Inflammatory macrophage (primary cell): ENCODE measurements at places on chromosomes 3 and 15.

- peak; percentile 36 for DNase-seq
These were observed 84.8 kb upstream of the ARRDC4 start for GRCh38 chr15:97875513-97876280.

GRCh38 chr3:154095832-154096421, 25.3 kb upstream of the ARHGEF26 start:
- peak; percentile 8 for DNase-seq

DNA sequence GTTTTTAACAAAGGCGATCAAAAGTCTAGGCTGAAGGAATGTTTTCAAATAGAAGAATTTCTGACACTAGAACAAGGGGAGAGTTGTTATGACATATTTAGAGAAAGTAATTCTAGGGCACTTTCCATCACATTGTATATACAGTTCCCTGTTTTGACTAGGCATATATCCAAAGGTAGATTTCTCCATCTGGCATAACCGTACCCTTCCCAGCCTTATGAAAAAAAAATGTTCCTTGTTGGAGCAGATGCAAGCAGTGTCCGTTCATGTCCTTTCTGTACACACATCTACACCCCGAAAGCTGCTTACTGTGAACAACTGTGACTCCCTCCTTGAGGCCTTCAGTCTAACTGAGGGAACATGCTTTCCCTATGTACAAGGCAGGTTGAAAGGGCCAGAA, 271.7 kb upstream of the GBE1 start:
- DNase-seq, result no peak

DNA sequence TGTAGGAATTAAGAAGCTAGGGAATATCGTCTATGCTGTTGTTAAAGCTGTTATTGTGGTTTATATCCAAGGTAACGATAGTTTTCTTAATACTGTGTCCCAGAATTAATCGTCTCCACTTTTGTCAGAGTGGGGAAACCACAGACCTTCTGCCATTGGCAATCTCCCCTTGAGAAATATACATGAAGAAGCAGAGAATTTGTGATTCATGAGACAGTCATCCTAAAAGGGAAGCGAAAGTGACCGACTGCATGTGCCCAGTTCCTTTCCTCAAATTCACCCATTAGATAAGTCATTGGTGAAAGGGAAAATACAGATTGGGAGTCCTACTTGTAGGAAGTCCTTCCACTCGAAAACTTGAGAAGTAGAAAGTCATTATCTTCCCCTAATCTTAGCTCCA, 26.6 kb downstream of the DIPK2A start:
- peak; percentile 96 for DNase-seq

DNA sequence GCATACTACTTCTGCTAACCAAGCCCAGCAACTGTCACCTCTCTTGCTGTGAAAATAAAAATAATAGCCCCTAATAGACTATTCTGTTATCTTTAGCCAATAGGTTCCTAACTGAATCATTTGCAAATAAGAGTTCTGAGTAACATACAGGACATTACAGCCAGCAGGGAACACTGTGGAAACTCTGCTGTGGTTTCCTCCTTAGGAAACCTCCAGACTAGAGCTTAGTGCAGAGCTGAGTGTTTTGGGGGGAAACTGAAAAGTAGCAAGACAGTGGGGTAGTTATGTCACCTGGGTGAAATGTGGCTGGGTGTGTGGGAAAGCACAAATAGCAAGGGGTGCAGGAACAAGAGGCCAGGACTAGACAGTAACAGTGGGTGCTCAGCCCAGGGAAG, 32.4 kb downstream of the DZIP1L start:
- no peak for DNase-seq

DNA sequence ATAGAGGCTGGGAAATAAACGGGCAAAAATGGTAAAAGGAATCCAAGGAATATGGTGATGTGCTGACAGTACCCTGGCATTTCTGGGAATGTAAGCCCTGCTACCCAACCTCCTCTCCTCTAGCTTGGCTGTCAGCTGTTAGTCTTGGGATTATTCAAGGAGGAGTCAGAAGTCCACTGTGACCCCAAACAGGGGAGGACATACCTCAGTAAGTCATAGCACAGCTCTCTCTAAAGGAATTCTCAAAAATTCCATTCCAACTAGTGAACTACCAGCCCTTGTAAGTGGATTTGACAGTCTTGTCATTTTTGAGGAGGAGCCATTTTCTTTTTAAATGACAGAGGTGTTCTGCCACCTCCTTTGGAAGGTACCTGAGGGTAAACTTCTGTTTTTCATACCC, 207.5 kb downstream of the PDCD6IP start:
- DNase-seq, result no peak

DNA sequence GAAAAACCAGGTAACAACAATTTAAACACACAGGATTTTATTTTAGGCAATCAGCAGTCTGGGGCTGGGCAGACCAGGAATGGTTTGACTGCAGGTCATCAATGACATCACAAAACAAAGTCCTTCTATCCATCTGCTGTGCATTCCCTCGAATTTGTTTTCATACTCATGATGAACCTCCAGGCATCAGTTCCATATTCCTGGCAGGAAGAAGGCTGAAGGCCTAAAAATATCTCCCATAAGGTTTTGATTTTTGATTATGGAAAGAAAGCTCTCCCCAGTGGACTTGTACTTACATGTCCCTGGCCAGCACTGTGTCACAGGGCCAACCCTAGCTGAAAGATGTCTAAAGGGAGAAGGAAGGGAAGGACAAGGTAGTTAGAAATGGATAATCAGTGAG, 107.4 kb downstream of the PEAK1 start:
- DNase-seq, result no peak

- no peak for DNase-seq
These were observed 277.9 kb downstream of the RPLP1 start for GRCh38 chr15:69730281-69731080.

GRCh38 chr15:80568876-80569605, 126.1 kb upstream of the ABHD17C start:
- no peak for DNase-seq

- DNase-seq, result no peak
These were observed 441.5 kb upstream of the RARB start for GRCh38 chr3:24986612-24987011.

DNA sequence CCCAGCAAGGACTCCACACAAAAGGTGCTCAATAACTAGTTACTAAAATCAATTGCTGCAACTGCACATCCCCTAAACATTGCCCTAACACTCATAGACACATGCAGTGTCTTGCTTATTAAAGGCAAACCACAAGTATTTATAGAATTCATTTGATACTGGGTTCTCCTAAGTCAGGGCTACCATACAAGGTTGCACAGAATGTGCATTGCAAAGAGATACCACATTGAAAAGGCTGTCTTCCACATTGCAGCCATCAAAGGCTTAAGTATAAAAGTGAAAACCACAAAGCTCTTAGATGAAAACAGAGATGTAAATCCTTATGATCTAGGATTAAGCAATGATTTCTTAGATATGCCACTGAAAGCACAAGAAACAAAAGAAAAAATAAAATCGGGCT, 33.6 kb upstream of the TOPAZ1 start:
- no peak for DNase-seq

DNA sequence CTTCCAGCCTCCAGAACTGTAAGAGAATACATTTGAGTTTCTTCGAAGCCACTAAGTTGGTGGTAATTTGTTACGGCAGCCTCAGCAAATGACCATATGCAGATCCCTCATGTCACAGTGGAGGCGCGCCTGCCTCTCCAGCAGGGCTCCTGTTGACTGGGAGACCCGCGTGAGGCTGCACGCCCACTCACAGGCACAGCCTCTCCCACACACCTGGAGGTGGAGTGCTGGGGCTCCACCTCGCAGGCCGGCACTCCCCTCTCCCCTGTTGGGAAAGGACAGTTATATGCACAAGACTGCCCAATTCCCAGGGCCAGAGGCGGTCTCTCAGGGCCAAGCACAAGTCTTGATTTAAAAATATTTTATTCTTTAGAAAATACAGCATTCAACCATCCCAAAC, 2.8 kb upstream of the TLR9 start:
- no peak for DNase-seq

DNA sequence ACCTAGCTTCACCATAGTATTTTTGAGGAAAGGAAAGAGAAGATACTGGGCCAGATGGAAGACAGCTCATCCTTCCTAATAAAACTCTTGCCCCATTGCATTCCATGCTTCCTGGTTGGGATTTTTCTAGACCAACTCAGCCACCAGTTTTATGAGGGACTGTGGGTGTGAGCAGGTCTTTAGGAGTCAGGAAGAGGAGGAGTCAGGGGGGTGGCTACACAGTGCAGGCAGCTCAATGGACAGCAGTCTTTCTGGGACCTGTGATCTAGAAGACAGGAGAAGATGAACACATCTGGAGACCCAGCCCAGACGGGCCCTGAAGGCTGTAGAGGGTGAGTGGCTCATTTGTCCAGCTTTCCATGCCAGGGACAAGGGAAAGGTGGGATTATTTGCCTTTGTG, at the start of gene NOX5:
Gene NOX5, plus strand, starts transcription at position 242 of the 400 bp plus-strand sequence. Its CDS starts 41 bp downstream, at position 283.
- DNase-seq, result no peak

DNA sequence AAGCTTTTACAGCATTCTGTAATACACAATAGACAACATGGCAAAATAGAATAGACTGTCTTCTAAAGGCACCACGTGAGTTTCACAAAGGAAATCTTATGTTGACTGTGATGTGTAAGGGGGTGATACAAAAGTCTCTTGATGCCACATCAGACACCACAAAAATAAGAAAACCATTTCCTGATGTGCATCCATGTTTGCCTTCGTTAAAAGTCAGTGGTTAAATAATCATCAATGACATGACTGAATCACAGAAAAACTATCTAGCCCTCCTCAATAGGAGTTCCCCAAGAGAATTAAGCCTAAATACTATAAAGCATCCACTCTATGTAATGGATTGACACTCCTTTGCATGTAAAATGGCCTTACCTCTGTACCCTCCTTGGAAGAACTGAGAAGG, 198.6 kb upstream of the SLC2A2 start:
- DNase-seq, result no peak

DNA sequence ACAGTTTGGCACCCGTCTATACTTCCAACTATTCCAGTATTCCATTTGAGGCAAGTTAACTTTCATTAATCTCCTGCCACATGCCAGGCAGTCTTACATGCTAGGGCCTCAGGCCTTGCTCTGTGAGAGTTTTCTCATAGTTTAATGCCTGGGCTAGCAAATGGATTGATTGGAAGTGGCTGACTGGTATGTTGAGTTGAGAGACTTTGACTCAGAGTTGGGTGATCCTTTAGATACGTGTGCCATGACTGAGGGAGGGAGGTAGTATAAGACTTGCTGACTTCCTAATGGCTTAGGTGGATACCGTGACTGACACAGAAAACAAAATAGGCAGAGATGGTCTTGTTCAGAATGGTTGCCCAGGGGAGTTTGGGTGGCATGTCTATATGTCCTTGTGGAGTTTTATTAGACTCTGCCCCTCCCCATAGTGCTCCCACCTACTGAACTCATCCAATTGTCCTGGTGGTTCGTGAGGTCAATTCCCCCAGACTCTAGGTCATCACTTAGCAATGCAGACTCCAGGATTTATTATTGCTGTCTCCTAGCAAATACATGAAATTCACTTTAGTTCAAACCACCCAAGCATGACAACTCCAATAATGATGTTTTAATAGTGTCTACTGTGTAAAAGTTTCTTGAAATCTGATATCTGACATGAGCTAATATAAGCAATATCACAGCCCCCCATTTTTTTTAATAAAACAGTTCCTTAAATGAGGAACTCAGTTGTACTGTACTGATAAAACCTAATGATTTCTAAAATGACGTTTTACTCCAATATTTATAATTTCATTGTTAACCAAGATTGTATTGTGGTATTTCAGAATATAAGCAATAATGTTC, 413.9 kb upstream of the MDFIC2 start:
- DNase-seq, result no peak

- no peak for DNase-seq
These were observed 30.1 kb downstream of the FAIM start for GRCh38 chr3:138638641-138639040.

DNA sequence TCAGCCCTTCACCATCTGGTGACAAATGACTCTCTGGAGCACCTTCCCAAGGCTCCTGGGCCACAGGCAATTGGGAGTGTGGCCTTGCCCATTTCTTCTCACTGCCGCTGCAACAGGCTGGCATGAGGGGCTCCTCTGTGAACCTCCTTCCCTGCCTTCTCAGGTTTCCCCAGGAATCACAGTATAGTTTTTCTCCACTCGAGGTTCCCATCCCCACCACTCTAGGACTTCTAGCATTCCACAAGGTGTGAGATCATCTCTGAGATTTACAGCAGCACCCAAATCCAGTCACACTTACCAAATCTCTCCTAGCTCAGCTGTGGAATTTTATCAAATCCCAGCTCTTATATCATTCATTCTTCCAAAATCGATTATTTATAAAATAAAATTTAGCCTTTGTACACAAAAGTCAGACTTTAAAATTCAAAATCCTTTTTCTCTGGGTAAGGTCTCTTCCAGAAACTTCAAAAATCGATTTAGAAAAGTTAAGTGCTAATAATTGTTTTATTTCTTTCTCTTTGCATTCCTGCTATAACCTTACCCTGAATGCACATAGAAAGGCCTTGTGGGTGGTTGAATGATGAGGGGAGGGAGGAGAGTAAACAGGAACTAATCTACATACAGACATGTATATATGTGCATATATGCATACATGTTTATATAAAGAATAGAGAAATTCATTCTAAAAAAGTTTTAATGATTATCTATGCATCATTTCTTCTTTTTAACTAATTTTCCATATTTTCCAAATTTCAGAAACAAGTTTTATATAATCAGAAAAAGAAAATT, 18.9 kb upstream of the ATP13A4 start:
- no peak for DNase-seq

DNA sequence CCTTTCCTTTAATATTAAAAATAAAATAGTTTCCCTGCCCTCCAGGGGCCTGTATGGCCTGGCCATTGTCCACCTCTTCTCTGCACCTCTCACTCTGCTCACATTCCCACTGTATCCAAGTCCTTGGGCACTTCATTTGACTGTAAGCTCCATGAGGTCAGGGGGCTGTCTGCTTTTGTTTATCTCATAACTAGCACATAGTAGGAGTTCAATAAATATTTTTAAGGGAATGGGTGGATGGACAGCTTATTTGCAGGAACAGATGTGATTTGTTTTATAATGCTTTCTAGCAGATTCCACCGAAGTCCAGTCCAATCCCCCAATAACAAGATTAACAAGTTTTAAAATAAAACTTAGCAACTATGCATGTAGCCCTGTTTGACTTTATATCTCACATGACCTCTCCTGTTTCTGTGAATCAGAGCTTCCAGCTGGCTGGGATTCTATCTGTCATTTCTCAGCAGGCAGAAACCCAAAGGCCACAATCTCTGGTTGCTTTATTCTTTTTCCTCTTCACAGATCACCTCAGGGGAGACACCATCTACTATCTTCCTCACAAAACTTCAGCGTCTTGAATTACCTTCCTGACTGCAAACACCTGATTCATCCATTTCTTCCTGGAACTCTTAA, 123.0 kb upstream of the NR2F2 start:
- DNase-seq, result no peak

GRCh38 chr3:183517607-183518006, 37.9 kb downstream of the KLHL6 start:
- DNase-seq, result no peak

- no peak for DNase-seq
These were observed 338.4 kb upstream of the FRG2C start for GRCh38 chr3:75325716-75326115.
